Stimulated activated CD4-positive, alpha-beta T cell treated with anti-CD3 and anti-CD28 coated beads, Interleukin-15, amount 100 ng/mL, for 1 hour (primary cell): ENCODE measurements at places on chromosomes 13 and 19.

- DNase-seq = no peak
These were observed 35.2 kb upstream of the PEG3 start for GRCh38 chr19:56875717-56876116.

DNA sequence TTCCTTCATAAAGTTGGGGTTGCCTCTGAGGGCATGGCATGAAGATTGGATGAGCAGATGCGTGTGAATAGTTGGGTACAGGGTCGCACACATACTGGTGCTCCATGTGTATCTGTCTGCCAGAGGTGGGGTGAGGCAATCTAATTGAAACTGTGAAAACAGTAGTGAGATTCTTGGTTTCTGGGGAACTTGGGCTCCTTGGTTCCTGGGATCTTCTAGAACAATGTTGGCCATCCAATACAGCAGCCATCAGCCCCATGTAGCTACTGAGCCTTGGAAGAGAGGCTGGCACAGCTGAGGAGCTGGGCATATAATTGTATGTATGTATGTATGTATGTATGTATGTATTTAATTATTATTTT lies 616 bp downstream of the FCHO1 start:
- no peak for DNase-seq

DNA sequence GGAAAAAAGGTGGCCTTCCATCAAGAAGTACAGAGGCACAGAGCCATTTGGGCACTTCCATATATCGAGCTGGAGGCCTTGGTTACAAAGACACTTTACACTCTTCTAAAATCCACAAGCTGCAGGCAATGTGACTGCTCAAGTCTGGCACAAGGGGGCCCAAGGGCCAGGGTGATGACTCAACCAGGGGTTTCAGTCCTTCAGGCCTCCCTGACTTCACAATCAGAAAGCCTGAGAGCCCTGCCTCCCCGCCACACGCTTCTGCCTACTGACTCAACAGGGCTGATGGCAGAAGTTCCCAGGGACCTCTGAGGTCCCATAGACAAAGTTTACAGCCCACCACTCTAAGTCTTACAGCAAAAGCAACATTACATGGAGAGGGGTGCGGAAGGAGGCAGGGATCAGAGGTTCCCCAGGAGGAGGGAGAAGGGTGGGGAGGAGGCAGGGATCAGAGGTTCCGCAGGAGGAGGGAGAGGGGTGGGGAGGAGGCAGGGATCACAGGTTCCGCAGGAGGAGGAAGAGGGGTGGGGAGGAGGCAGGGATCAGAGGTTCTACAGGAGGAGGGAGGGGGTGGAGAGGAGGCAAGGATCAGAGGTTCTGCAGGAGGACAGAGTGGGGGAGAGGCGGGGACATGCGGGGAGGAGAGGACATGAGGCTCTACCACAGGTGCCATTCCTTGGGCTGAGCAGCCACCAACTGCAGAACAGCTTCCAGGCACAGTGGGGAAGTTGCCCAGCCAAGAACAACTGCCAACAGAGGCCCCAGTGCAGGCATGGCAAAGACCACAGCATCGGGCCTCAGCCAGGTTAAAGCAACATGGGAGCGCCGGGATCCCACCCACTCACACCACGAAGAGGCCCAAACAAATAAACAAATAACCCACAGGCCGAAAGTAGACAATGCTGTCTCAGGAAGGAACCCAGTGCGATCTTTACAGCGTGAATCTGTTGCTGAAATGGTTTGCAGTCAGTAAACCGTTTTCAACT lies 52.0 kb downstream of the SLC7A1 start:
- peak; percentile 24 for DNase-seq

- no peak for DNase-seq
These were observed 165.8 kb downstream of the KCTD12 start for GRCh38 chr13:76720416-76720815.

DNA sequence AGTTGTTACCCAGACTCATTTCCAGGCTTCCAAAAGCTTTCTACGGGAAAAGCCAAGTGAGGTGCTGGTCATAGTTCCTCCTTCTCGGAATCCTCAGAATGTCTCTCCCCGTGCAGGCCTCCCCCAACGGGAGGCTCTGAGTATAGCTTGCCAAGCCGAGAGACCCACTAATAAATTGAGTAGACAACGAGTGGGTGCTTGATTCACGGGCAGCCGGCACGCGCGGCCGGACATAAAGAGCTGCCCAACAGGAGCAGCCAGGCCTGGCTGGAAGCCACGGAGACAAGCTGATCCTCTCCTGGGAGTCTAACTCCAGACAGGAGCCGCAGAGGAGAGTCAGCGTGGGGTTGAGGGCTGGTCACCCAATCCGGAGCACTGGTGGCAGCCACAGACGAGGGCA lies 43.4 kb upstream of the MEDAG start:
- no peak for DNase-seq

DNA sequence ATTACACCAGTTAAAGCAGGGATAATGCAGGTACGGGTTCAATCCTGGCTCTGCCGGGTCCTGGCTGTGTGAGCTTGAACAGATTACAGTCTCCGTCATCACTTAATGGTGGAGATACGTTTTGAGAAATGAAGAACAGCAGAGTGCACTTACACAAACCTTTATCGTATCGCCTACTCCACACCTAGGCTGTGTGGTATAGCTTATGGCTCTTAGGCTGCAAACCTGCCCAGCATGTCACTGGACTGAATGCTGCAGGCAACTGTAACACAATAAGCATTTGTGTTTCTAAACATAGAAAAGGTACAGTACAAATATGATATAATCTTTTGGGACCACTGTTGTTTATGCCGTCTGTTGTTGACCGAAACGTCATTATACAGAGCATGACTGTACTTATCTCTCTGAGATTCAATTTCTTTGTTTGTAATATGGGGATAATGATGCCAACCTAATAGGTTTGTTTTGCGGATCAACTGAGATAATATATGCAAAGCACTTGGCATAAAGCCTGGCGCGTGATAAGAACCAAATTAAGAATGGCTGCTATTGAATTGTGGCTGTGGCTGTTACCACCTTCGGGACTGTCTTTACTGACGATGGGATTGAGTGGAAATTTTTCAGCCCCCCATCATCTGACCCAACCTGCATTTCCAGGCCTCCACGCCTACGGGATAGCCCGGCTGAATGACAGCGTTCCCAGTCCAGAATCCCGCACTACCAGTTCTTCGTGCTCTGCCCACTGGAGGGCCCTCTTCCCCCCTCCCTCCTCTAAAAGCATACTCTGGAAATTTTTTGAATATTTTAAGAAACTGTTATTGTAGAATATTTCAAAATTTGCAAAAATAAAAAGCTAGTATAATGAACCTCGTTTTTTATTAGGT lies 11.2 kb downstream of the KRTDAP start:
- no peak for DNase-seq

DNA sequence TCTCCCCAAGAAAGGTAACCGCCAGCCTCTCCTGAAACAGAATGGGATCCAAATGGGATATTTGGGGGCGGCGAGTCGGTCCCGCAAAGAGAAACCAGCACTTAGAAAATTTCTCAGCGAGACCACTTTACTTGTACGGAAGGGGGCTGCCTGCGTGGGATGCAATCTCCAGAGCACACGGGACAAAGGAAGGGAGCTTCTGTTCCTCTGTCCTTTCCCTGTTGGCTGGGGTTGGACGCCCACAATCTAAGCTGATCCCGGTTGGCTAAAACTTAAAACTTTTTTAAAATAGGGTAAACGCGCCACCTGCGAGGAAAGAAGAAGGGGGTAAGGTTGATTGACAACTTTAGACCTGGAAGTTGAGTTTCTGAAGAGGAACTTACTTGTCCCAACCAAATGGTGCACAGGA lies 826 bp upstream of the BSG start:
- DNase-seq = no peak

- no peak for DNase-seq
These were observed 13.7 kb downstream of the KLHL26 start for GRCh38 chr19:18650468-18651041.

DNA sequence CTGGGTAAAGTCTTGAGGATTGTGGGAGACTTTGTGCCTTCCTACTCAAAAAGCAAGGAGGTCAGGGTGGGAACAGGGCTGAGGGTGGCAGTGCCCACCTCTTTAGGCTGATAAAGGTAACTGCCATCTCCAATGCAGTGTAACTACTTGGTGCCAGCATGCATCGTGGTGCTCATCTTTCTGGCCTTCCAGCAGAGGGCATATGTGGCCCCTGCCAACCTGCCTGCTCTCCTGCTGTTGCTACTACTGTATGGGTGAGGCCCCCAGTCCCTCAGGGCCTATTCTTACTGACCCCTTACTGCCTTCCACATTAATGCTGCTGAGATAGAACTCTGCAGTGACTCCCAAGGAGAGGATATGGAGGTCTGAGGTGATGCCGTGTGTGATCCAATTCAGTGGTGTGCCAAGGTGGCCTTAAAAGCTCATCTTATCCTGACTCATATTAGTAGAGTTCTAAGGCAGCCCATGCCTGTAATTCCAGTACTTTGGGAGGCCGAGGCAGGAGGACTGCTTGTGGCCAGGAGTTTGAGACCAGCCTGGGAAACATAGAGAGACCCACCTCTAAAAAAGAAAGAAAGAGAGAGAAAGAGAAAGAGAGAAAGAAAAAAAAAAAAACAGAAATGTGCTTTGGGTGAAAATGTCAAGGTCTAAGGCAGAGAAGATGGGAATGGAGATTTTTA lies 9.7 kb upstream of the ARHGAP45 start:
- no peak for DNase-seq

DNA sequence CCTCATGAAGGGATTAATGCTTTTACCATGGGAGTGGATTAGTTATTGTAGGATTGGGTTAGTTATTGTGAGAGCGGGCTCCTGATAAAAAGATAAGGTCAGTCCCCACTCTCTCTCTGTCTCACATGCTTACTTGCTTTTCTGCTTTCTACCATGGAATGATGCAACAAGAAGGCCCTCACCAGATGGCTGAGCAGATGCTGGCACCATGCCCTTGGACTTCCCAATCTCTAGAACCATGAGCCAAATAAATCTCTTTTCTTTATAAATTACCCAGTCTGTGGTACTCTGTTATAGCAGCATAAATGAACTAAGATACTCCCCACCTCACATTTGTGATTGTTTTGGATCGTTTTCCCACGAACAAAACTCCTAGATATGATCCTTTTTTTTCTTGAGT lies 353.8 kb downstream of the DNAJC15 start:
- no peak for DNase-seq

- DNase-seq = no peak
These were observed 39.9 kb downstream of the DOCK9 start for GRCh38 chr13:98937911-98938381.

- no peak for DNase-seq
These were observed 1585.4 kb downstream of the EFNB2 start for GRCh38 chr13:104949840-104950740.

GRCh38 chr19:33691030-33691427 lies 69.3 kb downstream of the CHST8 start:
- no peak for DNase-seq
